ENCODE measurements at places on chromosomes 4 and X.
A peak's percentile ranks its signal among the peaks of the same experiment; 100 is the strongest.

- peak; percentile 61 for DNase-seq
Observed at GRCh38 chr4:140297221-140297570, 76.2 kb upstream of the SCOC start.

GRCh38 chr4:54085284-54085683, 14.7 kb upstream of the GSX2 start:
- peak; percentile 78 for DNase-seq

GRCh38 chr4:66516940-66517339, 846.7 kb upstream of the EPHA5 start:
- no peak for DNase-seq

DNA sequence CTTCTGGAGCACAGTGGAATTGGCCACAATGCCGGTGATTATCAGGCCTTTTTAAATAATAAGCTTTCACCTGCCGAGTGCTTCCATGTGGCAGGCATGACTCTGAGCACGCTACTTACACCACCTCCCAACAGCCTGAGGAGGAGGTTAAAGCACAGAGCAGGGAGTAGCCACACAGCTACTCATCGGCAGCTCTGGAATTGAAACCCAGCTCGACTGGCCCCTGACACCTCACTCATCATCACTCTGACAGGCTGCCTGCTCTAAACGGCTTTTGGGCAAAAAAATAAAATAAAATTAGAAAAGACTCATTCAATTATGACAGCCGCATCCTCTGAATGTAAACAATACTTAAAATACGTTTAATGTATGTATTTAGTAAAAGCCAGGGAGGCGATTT, 326.4 kb upstream of the NOCT start:
- DNase-seq: no peak

DNA sequence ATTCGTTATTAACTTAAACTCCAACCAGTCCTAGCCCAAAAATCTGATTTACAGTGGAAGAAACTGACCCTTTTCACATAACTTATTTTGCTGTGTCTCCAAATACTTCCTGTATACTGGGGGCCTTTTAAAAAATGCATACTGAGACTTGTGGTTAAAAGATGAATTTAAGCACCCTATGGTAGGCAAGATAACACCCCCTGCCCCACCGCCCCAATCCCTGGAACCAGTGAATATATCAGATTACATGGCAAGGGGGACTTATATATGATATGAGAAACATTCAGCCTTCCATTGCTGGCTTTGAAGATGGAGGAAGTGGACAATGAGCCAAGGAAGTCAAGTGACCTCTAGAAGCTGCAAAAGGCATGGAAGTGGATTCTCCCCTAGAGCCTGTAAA, 3.1 kb upstream of the CLCN3 start:
- DNase-seq: no peak

DNA sequence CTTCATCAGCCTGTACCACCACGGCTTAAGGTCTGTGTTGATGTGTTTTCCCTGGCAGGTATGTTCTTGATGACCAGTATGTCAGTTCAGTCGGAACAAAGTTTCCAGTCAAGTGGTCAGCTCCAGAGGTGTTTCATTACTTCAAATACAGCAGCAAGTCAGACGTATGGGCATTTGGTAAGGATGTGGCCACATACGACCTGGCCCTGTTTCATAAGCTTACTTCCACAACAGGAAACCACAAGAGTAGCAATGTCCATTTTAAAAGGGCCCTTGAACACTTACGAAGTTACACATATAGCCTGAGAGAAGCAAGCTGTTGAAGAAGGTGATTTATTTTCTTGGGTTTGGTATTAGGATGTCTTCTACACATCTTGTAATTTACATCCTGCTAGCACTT, 46.1 kb downstream of the BMX start:
- DNase-seq: no peak

DNA sequence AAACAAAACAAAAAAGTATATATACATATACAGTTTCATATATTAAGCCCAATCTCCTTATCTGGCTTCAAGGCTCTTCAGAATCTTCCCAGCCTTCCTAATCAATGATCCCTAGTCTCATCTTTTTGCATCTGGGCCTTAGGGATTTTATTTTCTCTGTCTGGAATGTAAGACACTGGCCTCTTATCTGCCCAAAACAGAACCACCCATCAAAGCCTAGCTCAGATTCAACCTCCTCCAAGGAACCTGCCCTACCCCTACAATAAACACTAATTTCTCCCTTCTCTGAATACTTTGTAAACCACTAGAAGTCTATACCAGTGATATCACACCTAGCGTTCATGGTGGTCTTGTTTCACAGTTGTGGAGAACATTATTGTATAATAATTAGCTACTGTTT, 23.2 kb upstream of the GAB1 start:
- DNase-seq: no peak

- DNase-seq: no peak
Observed at GRCh38 chrX:115029869-115030570, 12.6 kb upstream of the IL13RA2 start.

GRCh38 chr4:167233685-167234315, 494 bp downstream of the SPOCK3 start:
- no peak for DNase-seq

DNA sequence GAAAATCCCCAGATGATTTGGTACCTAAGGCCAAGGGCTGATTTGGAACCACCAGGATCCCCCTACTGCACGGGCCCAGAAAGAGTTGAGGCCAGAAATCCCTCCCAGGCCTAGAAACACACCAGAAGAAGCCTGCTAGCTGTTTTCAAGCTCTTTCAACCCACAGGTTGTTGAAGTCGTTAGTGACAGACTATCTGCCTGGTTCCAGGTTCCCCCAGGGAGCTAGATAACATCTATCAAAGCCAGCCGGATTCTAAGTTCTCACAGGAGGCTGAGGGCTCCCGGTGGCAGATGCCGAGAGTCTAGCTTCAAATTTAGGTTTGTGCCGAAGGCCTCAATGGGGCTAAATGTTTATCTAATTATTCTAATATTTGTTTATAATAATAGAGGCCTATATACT, 132.0 kb upstream of the ATP6AP2 start:
- DNase-seq: no peak

- DNase-seq: no peak
Observed at GRCh38 chrX:40268188-40268520, 170.4 kb upstream of the BCOR start.

GRCh38 chr4:20960291-20960690, 260.0 kb downstream of the PACRGL start:
- DNase-seq: no peak

- no peak for DNase-seq
Observed at GRCh38 chr4:152951348-152951747, 15.2 kb downstream of the FHDC1 start.

DNA sequence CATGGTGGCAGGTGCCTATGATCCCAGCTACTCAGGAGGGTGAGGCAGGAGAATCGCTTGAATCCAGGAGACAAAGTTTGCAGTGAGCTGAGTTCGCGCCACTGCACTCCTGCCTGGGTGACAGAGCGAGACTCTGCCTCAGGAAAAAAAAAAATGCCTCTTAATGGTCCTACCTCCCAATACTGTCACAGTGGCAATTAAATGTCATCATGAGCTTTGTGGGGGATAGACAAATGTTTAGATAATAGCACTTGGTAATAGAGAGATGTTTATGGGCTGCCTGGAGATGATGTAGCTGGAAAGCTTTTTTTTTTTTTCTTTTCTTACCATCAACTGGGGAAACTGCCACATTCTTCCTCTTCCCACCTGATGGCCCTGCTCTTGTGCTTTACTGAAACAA, 33.0 kb downstream of the GRK4 start:
- DNase-seq: no peak

DNA sequence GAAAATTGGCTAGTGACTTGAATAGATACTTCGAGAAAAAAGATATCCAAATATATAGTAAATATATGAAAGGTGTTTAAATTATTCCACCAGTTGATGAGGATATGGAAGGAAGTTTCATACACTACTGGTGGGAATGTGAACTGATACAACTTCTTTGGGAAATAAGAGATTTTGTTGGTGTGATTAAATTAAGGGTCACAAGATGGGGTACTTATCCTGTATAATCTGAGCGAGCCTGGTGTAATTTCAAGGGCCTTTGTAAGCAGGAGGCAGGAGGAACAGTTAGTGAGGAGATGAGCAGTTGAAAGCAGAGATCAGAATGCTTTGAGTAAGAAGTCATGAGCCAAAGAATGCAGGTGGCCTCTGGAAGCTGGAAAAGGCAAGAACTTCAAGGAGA, 192.2 kb downstream of the KCTD8 start:
- peak; percentile 1 for DNase-seq

DNA sequence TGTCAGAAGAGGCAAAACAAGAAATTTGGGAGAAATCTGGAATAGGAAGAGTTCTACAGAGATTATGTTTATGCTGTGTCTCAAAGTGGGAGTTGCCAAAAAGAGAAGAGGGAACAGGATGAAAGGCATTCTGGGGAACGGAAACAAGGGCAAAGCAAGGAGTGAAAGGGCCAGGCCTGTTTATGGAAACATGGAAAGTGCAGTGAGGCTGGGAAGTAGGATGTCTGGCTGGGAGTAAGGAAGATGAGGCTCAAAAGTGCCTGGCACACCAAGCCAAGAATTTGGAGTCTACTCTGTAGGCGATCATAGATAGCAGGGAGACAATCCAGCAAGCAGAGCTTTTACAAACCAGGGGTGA, 1.8 kb upstream of the CUL4B start:
- DNase-seq: no peak

- DNase-seq: no peak
Observed at GRCh38 chrX:102341867-102342266, 94.9 kb downstream of the NXF2 start.

DNA sequence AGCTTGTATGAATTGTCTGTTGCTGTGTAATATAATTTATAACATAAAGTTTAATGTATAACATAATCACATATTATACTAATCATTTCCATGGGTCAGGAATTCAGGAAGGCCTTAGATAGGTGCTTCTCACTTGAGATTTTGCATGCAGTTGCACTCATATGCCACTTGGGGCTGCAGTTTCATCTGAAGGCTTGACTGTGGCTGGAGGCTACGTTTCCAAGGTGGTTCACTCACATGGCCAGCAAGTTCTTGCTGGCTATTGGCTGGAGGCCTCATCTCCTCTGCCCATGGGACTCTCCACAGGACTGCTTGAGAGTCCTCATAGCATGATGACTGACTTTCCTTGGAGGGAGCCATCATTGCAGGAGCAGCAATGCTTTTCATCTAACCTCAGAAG, 53.4 kb upstream of the STX18 start:
- DNase-seq: no peak

GRCh38 chr4:64613046-64613445, 203.8 kb upstream of the TECRL start:
- no peak for DNase-seq

GRCh38 chr4:158032733-158033415, 140.0 kb downstream of the GASK1B start:
- no peak for DNase-seq

Data from NCI-H226 (cell line).